ENCODE measurements at places on chromosomes 3 and 15.

GRCh38 chr3:99637368-99638111, 854 bp upstream of the COL8A1 start:
- peak; percentile 76 for DNase-seq

GRCh38 chr3:11845651-11846050, 1.0 kb downstream of the TAMM41 start:
- DNase-seq = no peak

- no peak for DNase-seq
Observed at GRCh38 chr3:196772102-196772501, 32.4 kb downstream of the PAK2 start.

DNA sequence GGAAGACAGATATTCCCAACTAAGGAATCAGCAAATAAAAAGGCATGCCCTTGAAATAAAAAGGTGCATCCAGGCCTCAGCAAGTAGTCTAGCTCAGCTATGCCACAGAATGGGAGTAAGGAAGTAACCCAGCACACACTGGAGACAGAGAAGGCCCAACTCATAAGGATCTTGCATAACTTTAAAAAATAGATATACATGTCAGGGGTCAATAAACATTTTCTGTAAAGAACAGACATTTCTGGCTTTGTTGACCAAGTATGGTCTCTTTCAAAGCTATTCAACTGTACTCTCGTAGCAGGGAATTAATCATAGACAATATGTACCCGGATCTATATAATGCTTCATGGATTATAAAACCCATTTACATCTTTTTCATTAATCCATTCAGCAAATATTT, 449.3 kb downstream of the TAFA4 start:
- DNase-seq = no peak

DNA sequence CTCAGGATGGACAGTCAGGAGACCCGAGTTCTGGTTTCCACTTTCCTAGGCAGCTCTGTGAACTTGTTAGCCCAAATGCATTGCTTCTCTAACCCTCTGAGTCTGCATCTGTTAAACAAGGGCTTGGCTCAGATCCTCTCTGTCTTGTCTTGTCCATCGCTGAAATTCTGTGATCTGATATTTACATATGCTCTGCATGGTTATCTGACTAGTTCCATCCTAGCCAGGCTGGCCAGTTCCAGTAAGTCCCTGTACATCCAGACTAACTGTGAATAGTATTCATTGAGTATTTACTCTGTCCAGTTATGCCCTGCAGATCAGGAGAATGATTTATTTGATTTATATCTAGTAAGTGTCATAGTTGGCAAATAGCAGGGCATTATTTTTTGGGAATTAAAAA, 27.0 kb upstream of the SV2B start:
- no peak for DNase-seq

DNA sequence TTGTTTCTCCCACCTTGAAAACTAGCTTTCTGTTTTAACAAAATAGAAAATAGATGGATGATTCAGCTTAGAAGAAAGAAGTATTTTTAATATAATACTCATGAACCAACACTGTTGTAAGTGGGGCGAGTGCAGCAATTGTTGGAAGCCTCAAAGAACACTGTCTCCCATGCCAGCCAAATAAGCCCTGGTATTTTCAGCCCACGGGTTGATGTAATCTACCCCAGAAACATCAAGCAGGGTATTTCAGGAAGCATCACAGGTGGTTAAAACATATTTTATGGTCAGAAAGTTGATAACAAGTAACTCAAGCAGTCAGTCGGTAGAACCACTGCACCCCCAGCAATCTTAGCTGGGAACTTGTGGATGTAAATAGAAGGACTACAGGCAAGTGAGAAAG, 115.9 kb downstream of the SV2B start:
- DNase-seq = no peak

DNA sequence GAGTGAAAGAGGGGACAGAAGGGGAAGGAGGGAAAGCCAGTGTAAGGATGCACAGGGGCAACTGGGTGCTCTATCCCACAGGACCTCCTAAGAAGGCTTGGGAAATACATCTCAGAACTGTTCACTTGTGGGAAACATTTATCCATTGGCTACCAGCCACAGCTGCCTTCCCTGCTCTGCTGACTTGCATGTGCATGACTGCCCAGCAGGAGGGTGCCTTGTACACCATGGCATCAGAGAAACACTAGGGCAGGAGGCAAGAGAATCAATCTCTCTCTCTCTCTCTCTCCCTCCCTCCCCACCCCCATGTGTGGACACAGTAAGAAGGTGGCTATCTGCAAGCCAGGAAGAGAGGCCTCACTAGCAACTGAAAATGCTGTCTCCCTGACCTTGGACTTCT, 62.9 kb upstream of the ZBTB38 start:
- DNase-seq = no peak

GRCh38 chr3:38687321-38687720, 37.8 kb upstream of the SCN5A start:
- DNase-seq = no peak

DNA sequence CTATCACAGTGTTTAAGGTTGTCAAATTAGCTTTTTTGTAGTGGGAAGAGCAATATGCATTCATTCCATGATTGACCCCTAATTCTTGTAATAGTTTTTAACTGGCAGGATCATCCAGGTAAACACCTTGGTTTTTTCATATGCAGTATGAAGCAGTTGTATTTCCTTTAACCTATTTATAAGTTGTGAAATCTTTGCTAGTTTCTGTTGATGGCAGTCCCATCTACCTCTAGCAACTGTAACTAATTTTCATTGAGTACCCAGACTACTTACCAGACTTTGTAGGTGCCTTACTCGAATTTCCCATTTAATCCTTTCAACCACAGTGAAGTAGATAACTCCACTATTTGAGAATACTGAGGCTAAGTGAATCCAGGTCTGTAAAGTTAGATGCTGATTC, 6.1 kb downstream of the FXR1 start:
- no peak for DNase-seq

- DNase-seq = no peak
Observed at GRCh38 chr3:165463531-165463930, 267.3 kb upstream of the SLITRK3 start.
